NCI-H446 treated with DMSO at 0.1 percent for 48 hours (cell line): ENCODE measurements at places on chromosomes 5 and 9.
A peak's percentile ranks its signal among the peaks of the same experiment; 100 is the strongest.

GRCh38 chr5:82561797-82562196 lies 283.6 kb upstream of the RPS23 start:
- DNase-seq = peak; percentile 48

- DNase-seq = no peak
Observed at GRCh38 chr9:133360400-133361393, 4.3 kb downstream of the SURF2 start.

DNA sequence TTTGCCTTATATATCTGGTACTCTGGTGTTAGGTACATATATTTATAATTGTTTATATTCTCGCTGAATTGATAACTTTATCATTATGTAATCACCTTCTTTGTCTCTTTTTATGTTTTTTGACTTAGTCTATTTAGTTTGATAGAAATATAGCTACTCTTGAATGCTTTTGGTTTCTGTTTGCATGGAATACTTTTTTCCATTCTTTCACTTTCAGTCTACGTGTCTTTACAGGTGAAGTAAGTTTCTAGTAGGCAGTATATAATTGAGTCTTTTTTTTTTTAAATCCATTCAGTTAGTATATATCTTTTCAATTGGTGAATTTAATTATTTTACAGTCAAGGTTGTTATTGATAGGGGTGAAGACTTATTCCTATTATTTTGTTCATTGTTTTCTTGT lies 131.7 kb downstream of the PSAT1 start:
- no peak for DNase-seq

DNA sequence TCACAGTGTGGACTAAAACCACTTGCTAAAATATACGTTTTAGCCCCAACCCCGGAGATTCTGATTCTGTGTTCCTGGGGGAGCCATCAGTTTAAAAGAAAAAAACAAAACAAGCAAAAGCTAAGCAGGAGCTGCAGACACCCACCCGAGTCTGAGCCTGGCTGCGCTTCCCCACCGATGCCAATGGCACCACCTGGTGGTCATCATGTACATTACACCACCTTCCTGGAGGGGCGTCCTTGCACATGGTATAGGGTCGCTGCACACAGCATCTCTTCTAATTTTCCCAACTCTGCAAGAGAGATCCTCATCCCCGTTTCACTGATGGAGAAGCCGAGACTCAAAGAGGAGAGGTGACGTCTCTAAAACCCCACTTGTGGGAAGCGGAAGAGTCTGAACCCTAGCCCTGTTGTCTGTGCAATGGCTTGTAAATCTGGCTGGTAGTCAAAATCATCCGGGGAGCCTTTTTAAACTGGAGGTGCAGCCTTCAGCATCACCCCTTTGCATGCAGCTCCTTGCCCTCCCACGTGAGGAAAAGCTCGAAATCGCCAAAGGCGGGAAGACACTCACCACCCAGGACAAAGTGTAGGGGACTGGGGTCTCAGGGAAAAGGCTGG lies 23.1 kb upstream of the CNOT6 start:
- DNase-seq = no peak

- DNase-seq = no peak
Observed at GRCh38 chr5:40834391-40834848, 602 bp downstream of the RPL37 start.

- peak; percentile 21 for DNase-seq
Observed at GRCh38 chr5:65366655-65367054, 115.1 kb downstream of the ADAMTS6 start.

DNA sequence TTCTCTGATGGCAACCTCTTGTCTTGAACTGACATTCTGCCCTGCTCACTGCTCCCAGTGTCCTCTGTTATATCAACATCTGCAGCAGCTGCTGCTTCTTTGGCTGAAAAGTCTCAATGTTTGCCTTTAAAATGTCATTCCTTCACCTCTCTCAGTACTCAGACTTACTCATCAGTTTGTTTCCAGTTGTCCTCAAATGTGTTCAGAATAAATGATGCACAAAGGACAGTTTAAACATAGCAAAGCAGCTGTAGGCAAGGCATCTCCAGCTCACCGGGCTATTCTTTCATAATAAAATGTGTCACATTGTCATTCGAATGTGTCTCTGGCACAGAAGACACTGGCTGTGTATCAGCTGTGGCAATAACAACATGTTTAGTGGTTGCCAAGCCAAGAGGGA lies 590.9 kb upstream of the ZNF608 start:
- no peak for DNase-seq

DNA sequence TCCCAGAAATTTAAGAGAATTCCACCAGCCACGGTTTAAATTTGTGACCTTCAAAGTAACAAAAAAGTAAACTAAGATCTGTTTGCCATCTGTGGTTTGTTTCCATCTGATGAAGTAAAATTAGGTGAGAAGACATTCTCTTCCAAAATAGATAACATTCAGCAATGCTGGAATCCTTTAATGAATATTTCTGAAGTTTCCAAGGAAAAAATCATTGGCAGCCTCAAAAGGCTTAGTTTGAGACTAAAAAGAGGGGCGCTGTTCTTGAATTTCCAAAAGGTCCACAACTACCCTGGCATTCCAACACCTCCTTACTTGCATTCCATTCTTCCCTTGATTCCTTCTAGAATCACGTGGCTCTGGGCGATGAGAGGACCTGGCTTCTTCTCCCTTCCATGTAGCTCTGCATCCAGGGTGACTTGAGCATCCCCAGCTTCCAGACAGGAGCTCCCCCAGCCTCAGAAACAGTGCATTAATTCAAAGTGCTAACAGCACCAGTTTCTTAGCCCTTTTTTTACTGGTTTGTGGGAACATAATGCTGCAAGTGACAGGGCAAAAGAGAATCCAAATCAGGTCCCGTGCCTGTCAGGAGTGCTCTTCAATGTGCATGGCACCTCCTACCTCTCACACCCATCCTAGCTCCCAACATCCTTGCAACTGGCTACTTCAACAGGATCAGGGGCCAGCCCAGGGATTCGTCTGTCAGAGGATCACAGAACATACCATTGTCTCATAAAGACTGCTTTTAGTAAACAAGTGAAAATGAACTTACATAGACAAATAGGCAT lies 191.5 kb upstream of the S1PR3 start:
- DNase-seq = no peak

GRCh38 chr9:37449862-37450632 lies 15.2 kb downstream of the ZBTB5 start:
- no peak for DNase-seq

GRCh38 chr9:131969469-131969989 lies 110.1 kb downstream of the MED27 start:
- DNase-seq = no peak

DNA sequence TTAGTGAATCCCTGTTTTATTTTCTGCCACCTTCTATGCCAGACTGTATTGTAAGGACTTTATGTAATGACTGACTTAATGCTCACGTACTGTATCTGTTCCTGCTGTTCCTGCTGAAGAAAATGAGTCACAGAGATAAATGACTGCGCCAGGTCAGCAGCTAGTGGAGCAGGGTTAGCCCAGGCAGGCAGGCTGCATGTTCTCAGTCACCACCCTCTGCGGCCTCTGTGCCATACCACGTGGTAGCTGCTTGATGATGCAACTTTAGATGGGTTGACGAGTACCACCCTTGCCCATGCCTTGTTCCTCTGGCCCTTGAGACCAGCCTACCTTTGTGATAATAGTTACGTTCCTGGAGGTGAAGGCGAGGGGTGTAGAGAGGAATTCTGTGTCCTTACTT lies 161.9 kb downstream of the TRIO start:
- DNase-seq = no peak

- DNase-seq = peak; percentile 45
Observed at GRCh38 chr9:129482521-129483414, 138.1 kb downstream of the C9orf50 start.

- DNase-seq = no peak
Observed at GRCh38 chr5:178576591-178577351, 13.4 kb downstream of the COL23A1 start.

DNA sequence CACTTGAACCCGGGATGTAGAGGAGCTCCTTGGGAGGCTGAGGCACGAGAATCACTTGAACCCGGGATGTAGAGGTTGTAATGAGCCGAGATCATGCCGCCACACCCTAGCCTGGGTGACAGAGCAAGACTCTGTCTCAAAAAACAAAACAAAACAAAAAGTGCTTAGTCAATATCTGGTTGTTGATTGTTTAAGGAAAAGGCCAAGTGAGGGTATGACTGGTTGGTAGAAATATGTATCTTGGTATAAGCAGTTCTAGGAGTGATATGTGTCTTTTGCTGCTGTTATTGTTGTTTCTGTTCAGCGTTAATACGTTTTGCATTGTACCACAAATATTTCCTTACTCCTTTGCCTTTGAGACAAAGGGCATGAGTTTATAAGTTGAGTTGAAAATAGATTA lies 210.7 kb upstream of the DMRT1 start:
- no peak for DNase-seq

DNA sequence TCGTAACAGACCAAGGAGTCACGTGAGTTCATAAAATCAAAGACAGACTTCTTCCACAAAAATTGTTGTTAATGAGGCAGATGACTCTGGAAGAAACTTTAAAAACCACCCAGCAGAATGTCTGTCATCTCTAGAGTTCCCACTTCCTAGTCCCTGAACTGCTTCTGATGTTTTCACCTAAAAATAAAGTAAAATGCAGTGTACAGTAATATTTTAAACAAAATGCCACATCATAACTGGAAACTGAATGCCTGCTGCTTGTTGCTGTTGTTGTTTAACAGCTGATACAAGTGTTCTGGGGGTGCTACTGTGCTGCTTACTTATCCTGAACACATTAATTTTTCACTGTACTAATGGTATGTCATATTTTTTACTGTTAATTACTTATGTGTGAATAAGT lies 577.2 kb downstream of the MTRR start:
- DNase-seq = no peak
